ENCODE measurements at places on chromosomes 1 and 21.

DNA sequence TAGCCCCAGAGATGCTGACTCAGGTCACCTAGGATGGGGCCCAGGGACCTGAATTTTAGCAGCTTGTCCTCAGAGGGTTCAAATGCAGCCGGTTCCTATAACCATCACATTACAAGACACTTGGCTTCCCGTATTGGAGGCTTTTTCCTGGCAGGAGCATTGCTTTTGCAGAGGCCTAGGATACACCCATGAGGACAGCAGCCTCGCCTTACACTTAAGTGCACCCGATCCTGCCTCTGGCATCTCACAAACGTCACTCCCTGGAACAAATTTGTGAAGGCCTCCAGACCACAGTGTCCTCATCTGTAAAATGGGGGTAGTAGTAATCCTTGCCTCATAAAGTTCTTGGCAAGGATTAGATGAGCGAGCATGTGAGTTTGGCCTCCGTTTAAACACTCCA is 130.0 kb downstream of the KAZN start:
- no peak for DNase-seq

- peak; percentile 28 for DNase-seq
Measured at GRCh38 chr1:157170677-157171515, 32.7 kb upstream of the ETV3 start.

GRCh38 chr1:20350421-20350820 is 59.7 kb downstream of the VWA5B1 start:
- no peak for DNase-seq

GRCh38 chr1:178345807-178346206 is 151.0 kb downstream of the CLEC20A start:
- no peak for DNase-seq

DNA sequence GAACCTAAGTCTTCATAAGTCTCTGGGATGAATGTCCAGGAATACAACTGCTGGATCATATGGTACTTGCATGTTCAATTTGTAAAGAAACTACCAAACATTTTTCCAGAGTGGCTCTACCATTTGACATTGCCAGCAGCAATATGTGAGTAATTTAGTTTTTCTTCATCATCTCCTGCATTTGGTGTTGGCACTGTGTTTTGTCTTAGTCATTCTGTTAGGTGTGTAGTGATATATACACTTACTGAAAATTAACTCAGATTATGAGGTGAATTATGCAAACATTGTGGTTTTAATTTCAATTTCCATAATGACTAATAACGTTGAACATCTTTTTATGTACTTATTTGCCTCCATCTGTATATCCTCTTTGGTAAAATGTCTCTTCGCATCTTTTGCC is 138.7 kb downstream of the LRRC40 start:
- DNase-seq = no peak

GRCh38 chr1:231517076-231517475 is 11.4 kb upstream of the TSNAX start:
- DNase-seq = no peak

DNA sequence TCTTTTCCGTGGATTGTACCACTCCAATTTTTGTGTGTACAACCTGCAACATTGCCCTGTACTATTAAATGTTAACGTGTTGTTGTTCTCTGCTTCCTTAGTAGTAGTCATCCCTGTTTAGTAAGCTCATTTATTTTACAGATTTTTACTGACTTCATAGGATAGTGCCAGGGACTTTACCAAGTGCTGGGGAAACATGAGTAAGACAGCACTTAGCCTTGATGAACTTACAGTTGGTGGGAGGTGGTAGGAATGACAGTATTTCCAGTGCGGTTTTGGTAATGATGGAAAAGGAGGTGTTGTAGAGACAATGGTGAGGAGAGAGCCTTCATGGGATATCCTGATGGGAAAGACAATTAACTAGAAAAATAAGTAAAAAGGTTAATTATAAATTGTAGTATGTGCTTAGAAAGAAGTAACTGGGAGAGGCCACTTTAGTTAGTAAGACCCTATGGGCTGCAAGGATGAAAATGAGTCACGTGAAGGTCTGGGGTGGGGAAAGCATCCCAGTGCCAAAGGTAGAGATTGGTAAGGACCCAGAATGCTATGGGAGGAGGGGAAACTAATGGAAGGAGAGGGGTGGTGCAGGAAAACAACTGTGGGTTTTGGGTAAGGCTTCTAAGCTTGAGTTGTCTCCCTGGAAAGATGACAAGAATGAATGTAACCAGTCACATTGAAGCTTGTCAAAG is 1.7 kb downstream of the RLF start:
- DNase-seq = no peak

DNA sequence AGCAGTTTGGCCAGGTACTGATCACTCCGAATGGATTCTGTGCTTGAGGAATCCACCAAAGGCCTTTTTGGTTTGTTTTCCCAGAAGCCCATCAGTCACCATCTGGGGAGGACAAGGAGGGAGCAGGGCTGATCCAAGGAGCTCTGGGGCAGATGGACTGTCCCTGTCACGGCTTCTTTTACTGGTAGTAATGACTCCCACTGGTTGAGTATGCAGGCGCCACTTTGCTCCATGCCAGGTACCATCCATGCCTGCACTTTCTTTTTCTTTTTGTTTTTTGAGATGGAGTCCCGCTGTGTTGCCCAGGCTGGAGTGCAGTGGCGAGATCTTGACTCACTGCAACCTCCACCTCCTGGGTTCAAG is 101.7 kb downstream of the UBIAD1 start:
- DNase-seq = no peak

- no peak for DNase-seq
Measured at GRCh38 chr1:160807247-160807646, 11.3 kb downstream of the LY9 start.

DNA sequence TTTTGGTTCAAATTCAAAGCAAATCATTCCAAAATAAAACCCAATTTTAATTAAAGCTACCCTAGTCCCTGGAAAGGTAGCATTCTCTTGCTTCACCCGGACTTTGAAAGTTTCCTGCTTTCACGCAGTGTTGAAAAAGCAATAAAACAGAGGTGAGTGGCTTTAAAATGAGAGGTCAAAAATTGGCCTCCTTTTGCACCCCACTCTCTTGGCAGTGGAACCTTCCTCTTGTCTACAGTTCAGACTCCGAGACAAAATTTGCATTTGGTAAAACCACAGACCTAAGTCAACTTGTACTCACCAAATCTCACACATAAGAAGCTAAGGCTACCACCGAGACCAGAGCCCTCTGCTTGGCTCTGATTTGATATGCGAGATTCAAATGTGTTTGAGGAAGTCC is 252.7 kb downstream of the TTLL7 start:
- no peak for DNase-seq

DNA sequence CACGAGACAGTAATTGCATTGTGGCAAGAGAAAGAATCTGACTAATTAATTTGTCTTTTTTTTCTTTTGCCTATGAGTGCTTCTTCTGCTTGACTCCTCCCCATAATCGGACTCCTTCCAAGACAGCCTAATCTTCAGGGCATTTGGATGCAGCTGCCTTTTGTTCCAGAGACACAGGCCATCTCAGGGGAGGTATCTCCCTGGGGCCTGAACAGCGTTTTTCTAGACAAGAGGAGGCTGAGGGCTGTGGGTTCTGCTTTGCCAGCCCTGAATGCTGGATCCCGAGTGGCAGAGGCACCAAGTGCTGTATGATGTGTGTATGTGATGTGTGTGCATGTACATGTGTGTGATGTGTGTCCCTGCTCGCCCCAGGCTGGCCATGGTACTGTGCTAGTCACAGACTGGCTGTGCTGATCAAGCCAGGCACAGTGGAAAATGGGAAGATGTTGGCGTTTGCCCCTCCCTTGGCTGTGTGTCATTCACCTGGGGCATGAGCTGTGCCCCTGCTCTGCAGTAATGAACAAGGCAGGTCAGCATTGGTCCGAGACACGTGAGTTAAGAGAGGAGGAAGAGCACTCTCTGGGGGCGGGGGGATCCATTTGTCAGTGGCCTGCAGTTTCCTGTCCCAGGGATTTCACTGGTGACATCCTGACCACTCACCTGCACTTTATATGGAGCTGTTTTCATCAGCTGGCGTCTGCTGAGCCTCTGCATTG is 77.2 kb downstream of the ADARB1 start:
- DNase-seq = no peak

- DNase-seq = peak; percentile 91
Measured at GRCh38 chr1:119711804-119712341, at the start of gene PHGDH. PHGDH (plus strand) TSS chr1:119711934; CDS start chr1:119712023, 89 bp downstream.

DNA sequence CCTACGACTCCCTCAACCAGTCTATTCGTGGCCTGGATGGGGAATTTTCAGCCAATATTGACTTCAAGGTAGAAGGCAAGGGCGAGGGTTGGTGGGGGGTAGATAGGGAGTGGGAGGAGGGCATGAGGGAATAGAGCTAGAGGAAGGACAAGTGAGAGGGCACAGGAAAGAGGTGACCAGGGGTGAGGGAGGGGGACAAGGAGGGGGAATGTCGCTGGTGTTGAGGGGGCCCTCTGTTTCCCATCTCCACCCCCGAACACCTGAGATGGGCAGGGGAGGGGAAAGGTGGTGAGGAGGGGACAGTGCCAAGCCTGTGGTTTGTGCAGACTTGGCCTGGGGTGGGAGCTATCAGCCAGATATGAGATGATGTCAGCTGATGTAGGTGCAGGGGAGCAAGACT is 8.3 kb upstream of the ADAM15 start:
- no peak for DNase-seq

- peak; percentile 97 for DNase-seq
Measured at GRCh38 chr1:24018611-24019580, 38.8 kb upstream of the SRSF10 start.

- no peak for DNase-seq
Measured at GRCh38 chr21:25461725-25462124, 145.6 kb downstream of the MRPL39 start.

All from tongue (tissue), 3 donors.